Cardiac septum (tissue), 1 donor: ENCODE measurements at places on chromosomes 7 and 10.

- DNase-seq, result no peak
Measured at GRCh38 chr10:49761201-49761788, 828 bp downstream of the OGDHL start.

GRCh38 chr7:106169821-106170610 is 57.9 kb upstream of the SYPL1 start:
- DNase-seq, result no peak

- DNase-seq, result no peak
Measured at GRCh38 chr7:17996442-17997223, 31.0 kb downstream of the PRPS1L1 start.

- DNase-seq, result no peak
Measured at GRCh38 chr7:36972140-36972518, 247.8 kb upstream of the AOAH start.

DNA sequence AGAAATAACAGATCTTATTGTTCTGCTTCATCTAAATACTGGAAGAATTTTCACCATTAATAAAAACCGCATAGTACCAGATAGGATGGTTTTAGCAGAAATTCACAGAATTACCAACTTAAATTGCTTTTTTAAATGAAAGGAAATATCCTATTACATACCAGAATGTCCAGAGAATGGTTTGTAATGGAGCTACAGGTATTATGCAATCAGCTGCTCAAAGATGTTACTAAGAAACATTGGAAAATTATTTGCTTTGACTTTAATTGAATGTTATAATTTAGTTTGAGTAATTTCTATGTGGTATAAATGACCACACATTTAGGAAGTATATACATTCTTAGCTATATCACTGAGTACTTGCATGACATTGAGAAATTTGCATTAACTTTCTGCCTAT is 338.3 kb downstream of the ETV1 start:
- no peak for DNase-seq

DNA sequence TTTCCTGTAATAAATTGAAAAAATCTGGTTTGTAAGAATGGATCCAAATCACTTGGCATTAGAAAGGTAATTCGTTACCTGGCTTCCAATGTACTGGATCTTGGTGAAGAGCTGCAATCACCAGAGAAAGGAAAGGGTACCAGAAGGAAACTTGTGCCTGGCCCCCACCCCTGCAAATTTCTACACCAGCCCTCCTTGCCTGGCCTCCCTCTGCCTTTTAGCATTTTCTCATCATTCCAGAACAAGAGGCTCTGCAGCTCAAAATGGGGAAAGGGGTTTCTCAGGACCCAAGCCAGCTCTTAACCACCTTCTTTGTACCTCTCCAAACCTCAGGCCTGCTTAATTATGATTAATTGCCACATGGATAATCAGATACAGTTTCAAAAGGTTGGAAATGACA is 612.8 kb upstream of the MGMT start:
- DNase-seq, result no peak

DNA sequence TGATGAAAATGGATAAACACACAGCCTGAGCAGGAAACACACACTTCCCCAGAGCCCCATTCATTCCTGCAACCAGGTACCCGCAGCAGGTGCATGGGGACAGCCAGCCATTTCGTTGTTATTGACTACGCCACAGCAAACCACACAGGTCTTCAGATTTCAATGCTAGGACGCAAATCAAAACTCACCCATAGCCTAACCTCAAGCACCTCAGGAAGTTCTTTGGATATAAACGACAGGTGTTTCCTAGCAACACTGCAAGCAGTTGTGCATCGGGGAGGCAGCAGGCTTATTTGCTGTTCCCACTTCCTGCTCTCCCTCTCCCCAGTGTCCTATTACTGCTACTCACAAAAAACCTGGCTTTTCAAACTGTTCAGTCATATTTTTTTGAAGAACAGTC is 176.5 kb upstream of the FRMD4A start:
- no peak for DNase-seq

- DNase-seq, result no peak
Measured at GRCh38 chr10:110067960-110068770, 60.4 kb downstream of the ADD3 start.

GRCh38 chr10:71933651-71934050 is 30.5 kb upstream of the CHST3 start:
- no peak for DNase-seq

- no peak for DNase-seq
Measured at GRCh38 chr7:1322240-1323110, 89.8 kb downstream of the UNCX start.

DNA sequence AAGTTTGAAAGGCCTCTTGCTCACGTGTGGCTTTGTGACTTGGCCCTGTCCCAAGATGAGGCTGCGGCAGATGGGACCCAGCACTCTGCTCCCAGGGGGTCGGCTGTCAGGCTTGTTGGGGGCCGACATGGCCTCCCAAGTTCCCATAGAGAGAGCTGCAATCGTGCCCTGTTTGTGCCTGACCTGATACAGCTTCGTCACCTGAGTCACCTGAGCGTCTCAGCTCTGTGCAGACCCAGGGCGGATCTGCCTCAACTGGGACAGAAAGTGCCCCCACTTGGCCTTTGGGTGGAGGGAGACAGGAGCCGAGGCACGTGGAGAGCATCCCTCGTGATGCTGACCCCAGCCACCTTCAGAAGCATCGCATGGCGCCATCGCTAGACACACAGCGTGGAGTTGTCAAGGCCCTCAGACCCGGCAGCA is 21.7 kb downstream of the PAPOLB start:
- DNase-seq, result peak; percentile 73

DNA sequence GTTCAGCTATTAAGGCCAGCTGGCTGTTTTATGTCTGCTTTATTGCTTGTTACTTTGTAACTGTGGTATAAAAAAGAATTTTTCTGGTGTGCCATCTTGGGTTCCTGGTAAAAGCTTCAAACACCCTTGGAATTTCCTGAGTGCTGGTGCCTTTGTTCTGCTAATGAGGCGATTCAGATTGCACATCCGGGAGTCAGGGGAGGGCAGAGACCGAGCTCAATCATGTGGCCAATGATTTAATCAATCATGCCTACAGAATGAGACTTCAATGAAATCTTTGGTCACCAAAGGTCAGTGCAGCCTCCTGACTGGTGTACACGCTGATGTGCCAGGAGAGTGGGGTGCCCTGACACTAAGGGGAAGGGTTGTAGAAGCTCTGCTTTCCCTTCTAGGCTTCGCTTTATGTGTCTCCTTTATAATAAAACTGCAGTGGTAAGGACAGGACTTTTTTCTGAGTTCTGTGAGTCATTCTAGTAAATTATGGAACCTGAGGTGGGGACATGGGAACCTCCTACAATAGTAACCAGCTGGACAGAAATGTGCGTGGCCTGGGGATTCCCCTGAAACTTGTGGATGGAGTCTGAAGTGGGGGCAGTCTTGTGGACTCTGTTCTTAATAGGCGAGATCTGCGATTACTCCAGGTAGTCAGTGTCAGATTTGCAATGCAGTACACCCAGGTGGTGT is 69.4 kb upstream of the OGDHL start:
- DNase-seq, result no peak

DNA sequence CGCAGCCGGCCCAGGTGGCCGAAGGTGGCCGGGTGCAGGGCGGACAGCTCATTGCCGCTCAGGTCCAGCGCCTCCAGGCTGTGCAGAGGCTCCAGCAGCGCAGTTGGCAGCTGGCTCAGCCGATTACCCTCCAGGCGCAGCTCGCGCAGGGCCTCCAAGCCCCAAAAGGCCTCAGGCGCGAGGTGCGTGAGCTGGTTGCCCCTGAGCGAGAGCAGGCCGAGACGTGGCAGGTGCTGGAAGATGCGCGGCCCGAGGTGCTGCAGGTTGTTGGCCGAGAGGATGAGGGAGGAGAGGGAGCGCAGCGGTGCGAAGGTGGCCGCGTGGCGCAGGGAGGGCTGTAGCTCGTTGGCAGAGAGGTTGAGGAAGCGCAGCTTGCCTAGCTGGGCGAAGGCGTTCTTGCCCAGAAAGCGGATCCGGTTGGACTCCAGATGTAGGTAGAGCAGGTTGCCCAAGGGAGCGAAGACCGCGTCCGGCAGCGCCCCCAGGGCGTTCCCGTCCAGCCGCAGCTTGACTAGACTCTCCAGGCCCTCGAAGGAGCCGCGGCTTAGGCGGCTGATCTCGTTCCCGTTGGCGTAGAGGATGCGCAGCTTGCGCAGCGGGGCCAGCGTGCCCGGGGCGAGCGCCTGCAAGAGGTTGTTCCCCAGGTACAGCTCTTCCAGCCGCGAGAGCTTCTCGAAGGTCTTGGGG is 923 bp downstream of the TRIL start:
- no peak for DNase-seq

DNA sequence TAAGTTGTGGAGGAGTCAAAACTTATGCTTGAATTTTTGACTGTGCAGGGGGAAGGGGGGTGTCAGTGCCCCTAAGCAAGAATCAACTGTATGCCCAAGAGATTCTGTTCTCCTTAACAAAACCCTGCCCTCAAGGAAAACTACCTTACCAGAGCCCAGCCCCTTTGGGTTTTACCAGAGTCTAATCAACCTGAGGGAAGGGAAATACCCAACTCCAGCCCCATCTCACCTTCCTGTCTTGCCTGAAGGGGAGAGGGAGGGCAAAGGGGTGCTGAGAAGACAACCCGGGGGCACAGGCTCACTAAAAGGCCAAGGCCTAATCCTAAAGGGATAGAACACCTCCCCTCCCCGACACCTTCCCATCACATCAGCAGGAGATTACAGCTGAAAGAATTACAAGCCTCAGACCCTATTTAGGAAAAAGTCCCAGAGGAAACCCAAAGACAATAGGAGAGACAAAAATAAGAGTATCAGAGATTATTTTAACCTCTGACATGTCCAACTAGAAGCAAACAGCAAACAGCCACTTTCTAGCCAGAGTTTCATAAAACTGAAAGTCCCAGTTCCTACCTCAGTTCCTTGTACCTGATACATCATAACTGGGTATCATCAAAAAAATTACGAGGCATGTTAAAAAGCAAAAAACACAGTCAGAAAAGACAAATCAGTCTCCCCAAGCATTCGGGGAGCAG is 26.8 kb upstream of the C7orf33 start:
- no peak for DNase-seq

DNA sequence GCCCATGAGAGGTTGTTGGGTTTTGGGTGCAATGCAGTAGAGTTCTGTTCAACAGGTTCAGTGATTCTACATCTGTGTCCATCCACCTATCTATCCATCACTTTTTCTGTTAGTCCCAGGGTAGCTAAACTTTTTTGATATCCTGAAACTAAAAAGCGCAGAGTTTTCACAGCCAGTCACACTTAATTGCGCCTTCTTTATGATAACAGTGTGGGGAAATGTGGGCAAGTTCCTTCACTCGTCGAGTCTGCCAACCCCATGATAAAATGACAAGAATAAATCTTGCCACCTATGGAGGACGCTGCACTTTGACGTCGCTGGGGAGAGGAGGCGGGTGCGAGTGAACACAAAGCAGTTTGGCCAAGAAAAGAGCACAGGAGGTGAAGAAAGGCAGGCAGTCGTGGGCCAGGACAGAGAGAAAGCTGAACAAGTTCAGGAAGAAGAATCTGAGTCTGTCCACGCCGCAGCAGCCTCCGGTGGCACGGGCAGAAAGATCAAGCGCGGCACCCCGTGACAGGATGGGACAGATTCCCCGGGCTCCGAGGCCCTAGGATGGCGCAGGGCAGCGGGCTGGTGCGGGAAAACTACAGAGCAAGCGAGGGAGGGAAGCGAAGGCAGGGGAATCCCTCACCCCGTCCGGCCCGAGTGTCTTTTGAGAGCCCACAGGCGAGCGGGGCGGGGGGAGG is 9.2 kb downstream of the SP8 start:
- DNase-seq, result no peak

DNA sequence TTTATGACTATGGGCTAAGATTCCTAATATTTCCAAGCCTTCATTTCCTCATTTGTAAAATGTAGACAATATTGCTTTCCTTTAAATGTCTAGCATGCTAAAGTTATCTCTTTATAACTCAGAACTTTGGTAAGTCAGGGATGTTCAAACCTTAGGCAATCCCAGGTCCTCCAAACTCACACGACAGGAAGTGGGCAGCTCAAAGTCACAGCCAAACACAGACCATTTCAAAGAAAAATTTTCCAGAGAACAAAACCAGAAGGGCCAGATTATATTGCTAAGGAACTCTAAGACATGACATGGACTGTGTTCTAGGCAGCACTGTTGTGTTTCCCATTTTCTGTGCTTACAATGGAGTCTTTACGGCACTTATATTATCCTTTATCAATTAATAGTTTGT is 87.8 kb upstream of the DYNC1I1 start:
- no peak for DNase-seq

- DNase-seq, result no peak
Measured at GRCh38 chr7:44188480-44189225, 586 bp downstream of the GCK start.

DNA sequence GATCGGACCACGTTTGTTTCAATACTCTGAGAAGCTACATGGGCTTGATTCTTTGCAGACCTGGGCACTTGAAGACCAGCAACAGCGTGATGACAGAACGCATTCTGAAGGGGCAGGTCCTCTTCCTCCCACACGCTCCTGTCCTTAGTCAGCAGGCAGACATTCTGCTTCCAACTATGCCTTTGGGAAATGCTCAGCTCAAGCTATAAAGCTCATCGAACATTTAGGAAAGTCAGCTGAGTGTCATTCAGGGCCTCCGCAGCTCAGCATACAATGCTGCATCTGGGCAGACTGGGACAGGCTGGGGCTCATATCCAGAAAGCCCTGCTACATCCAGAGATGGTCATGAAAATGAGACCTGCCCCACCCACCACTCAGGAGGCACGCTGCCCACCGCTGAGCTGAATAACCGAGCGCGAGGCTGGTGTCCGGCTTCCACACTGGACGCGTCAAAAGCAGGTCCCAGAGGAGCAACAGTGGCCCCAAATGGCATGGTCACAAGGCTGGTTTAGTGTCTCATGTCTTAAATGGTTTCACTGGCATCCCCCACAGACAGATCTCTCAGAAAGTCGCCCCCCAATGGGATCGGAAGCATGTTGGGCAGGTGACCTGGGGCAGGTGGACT is 274.0 kb downstream of the DNAJB6 start:
- peak; percentile 57 for DNase-seq

GRCh38 chr10:76882796-76883195 is 754.8 kb downstream of the KCNMA1 start:
- DNase-seq, result no peak

DNA sequence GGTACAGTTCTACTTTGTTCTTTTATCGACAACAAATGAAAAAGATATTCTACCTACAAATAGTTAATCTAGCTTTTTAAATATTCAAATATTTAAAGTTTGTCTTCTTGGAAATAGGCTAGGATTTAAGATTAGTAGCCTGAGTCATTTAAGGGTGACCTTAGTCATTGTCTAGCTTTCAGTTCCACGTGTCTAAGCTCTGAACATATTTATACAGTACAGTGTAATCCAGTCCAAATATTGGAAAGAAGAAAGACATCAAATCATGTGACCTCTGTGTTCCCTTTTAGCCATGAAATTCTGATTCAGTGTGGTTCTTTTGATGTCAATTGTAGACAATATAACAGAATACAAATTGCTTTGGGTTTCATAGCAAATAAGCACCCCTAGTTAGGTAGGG is 121.1 kb downstream of the MALRD1 start:
- DNase-seq, result no peak
